ENCODE measurements at places on chromosomes 3 and 15.

- no peak for DNase-seq
These were observed 3.1 kb downstream of the FAM107A start for GRCh38 chr3:58574106-58574505.

GRCh38 chr15:60509470-60509869, 30.5 kb upstream of the ICE2 start:
- DNase-seq, result no peak

DNA sequence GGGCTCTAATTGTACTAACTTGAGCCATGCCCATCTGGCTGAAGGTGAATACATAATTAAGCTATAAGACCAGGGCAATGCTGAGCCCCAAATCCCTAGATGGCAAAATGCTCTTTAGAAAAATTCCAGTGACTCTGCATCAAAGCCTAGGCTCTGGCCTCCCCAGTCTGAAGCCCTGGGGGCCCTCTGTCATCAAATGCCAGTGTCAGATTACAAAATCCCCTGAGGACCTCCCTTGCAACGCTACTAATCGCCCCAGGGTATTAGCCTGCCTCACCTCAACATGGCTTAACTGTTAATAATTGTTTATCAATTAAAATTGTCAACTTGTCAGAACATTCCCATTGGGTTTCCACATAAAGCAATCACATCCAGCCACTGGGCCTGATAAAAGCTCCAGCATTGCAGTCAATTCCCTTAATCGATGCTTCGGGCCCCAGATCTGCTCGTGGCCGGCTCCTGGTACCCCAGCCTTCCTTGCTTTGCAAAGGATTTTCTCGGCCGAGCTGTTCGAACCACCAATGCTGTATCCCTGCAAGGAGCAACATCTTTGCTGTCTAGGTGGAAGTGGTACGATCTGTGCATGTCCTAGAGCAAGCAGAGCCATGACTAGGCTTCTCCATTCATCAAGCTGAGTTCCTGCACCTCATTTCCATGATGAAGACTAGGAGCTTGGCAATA, 151.7 kb downstream of the MEGF11 start:
- DNase-seq, result no peak

DNA sequence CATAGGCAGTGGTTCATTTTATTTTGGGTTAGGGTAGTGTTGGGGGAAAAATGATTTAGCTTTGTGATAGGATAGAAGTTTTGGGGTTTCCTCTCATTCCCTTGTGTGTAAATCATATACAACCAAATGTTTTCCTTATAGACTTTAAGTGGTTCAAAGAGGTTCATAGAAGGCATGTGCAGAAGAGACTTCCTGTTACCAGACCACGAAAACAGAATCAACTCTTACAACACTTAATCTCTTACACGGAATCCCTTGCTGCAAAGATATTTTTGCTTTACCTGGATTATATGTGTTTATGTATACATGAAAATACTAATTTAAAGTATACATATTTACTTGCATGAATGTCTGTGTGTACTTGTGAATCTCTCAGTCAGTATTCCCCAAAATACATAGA, 2.9 kb downstream of the TMOD2 start:
- DNase-seq, result no peak

- no peak for DNase-seq
These were observed 8.2 kb downstream of the B3GNT5 start for GRCh38 chr3:183261151-183261724.

GRCh38 chr3:31876331-31876730, 104.7 kb downstream of the OSBPL10 start:
- DNase-seq, result no peak

Measured in GM10248 (cell line).